SHP77 (cell line): ENCODE measurements at places on chromosomes 4 and X.

DNA sequence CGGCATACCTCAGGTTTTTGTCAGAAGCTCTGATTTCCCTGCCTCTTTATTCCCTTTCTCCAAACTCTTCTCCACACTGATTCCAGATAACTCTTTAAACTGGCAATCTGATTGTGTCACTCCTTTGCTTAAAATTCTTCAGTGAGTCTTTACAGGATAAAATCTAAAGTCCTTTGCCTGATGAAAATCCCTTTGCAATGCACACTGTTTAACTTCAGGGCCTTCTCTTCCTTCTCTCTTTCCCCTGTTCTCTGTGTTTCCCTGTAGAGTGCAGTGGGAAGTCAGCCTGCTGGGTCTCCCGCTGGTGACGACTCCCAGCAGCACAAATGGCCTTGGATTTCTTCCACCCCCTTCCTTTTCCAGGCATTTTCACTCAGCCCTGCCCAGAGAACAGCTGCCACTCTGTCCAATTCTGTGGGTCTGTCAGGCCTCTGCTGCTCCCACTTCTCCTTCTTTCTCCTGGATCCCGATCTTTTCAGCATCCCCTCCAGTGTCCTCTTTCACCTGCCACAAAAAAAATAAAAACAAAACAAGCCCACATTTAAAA, 189.9 kb upstream of the NWD2 start:
- DNase-seq, result no peak

- no peak for DNase-seq
These were observed 10.5 kb upstream of the FGF16 start for GRCh38 chrX:77436682-77437081.

DNA sequence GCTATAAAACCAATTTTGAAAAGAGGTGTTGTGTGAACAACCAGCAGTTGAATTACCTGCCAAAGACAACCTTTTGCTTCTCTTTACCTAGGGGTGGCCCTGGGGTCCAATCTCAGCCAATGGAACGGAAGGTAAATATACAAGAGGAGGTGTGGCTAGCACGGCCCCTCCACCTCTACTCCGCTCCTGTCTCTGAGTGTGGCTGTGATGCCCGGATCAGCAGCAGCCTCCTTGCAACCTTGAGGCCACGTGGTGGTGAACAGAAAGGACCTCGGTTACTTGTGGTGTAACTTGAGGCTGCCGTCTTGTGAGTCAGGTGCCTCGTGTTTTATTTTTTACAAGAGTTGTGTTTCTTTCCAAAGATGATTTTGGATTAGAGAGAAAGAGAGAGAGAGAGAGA, 121.5 kb upstream of the PPP2R3B start:
- no peak for DNase-seq

DNA sequence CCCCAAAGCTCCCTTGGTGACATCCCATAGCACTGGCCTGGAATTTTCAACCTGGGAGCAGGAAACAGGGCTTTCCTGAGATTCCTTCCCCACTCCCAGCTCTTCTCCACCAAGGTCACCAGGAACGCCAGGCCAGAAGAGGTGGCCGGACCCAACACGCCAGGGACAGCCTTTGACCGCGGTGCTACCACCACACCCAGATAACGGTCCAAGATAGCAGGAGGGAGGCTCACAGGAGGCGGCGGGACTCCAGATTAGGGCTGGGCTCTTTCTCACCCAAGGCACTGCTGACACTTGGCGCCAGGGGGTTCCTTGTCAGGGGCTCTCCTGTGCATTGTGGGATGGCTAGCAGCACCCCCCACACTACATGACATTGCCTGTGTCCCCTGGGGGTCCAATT, 22.9 kb downstream of the ZFYVE28 start:
- DNase-seq, result no peak

GRCh38 chr4:182339221-182339641, 96.0 kb downstream of the TENM3 start:
- no peak for DNase-seq

DNA sequence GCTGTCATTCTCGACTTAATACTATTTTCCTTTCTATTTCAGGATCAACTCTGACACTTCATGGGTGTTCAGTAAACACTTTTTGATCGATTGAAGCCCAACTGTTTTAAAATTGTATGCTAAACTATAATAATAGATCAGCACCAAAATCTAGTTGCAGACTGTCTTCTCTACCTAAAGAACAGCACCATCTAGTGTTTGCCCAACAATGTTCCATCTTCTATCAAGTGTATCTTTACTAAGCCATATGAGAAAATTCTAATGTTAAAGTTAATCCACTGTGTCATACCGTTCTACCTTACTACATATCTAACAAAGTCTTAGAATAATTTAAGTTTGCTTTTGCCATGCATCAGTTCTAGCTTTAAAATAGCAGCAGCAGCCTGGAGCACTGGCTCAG, 113.0 kb upstream of the PRDX4 start:
- peak; percentile 2 for DNase-seq

DNA sequence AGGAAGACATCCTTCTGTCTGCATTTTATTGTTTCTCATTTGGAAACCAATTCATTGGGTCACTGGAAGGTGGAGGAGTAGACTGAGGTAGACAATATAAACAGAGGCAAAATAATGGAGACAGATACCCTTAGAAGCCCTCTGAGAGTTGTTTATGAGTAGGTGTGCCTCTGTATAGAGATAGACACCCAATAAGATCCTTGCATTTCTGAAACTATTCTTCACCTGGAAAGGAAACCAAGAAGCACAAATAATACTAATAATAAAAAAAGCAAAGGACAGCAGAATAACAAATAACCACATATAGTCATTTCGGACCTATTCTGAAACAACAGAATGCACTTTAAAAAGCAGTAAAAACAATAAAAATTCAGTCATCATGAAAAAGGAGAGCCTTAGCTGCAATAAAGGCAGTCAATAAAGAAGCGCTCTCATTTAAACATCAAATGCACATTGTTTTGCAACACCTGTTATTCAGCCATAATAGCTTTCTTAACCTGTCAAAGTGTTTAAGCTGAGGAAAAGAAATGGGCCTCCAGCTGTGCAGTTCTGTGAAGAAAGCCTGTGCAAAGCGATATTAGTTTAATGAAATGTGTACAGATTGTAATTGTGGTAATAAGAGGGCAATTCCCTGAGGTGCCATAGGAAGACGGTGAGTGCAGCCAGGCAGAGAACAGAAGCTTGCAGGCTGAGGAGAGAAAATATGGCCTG, 904.2 kb downstream of the STPG2 start:
- DNase-seq, result no peak

DNA sequence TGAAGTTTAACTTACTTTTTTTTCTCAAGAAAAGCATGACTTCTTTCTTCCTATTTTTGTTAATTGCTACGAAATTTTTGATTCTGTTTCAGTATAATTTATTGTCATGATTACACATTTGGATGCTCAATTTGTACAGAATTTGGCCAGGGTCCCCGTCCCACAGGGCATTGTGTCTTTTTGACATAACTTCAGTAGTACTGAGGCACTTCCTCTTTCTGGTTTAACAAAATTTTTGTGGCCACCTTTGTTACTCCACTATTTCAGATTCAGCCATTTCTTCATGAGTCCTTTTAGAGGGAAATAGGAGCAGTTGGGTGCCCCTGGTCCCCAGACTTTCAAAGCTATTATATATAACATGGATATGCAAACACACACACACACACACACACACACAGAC, 1248.7 kb downstream of the PCDH7 start:
- DNase-seq, result no peak

DNA sequence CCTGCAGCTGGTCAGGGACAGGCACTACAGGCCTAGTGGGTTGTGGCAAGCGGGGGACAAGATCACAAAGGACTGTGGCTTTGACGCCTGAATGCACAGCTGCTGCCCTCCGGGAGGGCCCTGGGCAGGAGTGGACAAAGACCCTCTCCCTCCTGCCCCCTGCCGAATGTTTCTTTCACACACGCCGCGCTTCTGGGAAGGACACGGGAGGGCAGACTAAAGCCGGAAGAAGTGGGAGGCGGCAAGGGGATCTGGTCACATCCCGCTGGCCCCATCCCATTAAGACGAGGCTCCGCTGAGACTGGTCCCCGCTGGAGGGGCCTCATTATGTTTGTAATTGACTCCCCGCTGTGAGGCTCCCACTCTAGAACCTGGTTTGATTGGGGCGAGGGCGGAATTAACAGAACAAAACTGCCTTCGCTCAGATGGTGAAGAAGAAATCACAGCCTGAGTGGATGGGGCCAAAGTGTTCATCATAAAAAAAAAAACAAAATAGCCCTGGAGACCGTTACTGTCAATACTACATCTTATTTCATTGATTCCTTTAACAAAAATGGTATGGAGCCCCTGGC, 37.8 kb upstream of the PSAPL1 start:
- DNase-seq, result no peak

- no peak for DNase-seq
These were observed 67.7 kb downstream of the SLC4A4 start for GRCh38 chr4:71406459-71406963.

GRCh38 chrX:123424546-123424945, 240.5 kb downstream of the GRIA3 start:
- DNase-seq, result no peak

DNA sequence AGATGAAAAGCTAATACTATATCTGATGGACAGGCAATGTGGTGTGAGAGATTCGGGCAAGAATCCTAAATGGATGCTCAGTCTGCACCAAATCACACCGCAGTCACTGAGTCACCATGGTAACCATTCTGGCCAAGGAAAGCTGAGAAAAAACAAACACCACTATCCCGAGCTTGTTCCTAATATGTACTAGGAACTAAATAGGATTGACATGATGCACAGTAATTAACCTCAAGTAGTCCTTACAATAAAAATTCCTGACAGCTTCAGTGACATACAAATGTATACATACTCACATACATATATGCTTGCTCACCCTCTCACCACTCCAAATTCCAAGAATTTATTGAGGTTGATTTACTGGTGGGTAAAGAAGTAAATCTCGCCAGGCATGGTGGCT, 1.1 kb upstream of the RAB40A start:
- DNase-seq, result no peak

DNA sequence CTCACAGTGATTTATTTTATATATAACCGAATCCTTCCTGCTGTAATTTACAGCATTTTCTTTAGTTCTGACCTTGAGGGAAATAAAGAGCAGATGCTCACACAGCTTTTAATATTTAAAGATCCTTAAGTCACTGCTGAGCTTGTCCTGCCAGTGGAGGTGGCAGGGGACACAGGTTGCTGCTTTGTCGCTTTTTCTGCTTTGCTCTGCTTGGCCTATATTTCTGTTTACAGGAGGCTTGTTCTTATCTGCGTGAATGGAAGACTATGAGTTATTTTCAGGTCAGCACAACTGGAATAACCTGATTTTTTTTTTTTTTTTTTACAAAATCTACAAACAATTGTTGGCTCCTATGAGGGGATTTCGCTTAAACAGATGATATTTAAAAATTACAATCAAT, 2.3 kb downstream of the TXK start:
- no peak for DNase-seq

DNA sequence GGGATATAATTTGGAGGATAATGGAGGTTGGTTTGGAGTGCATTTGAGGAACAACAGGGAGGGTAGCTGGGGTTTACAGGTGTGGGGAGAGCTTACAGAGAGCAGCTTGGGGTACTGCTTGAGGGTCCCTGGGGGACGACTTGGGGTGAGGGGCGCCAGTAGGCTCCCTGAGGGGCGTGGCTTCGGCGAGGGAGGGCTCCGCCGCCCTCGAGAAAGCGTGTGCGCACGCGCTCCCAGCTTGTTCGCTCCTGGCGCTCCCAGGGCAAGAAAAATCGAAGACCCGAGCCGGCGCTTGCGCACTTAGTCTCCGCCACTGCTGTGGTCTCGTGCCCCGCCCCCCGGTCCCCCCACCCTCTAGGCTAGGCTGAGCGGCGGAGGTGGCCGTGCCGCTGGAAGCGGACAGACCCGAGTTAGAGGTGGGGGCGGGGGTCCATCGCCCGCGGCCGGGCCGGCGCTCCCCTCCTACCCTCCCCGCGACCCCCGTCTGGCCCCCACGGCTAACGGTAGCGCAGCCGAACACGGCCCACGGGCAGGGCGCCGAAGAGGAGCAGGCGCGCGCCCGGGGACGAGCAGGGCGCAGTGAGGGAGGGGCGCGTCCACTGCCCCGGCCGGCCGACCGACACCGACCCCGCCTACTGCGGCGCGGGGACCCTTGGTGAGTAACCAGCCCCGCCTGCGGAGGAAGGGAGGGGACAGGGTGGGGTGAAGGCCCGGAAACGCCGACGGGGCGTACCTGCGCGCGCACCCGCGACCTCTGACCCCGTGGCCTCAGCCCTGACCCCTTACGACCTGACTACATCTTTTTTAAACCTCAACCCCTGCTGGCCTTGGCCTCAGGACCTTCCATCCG, 5.4 kb upstream of the CCDC120 start:
- DNase-seq, result peak; percentile 59

DNA sequence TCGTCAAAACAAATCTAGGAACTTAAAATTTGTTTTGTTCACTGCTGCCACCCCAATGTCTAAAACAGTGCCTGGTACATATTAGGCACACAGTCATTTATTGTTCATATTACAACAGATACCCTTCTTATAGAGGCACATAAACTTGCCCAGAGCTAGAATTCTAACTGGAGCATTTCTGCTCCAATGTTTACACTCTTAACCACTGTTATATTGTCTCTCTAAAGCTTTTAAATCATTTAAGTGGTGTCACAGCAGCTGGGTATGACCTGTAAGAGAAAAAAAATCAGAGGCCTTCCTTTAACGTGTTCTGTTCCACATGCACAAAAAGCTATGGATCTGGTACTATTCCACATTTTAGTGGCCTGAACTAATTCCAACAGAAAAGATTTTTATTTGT, 3.0 kb downstream of the UBE2D3 start:
- DNase-seq, result no peak

DNA sequence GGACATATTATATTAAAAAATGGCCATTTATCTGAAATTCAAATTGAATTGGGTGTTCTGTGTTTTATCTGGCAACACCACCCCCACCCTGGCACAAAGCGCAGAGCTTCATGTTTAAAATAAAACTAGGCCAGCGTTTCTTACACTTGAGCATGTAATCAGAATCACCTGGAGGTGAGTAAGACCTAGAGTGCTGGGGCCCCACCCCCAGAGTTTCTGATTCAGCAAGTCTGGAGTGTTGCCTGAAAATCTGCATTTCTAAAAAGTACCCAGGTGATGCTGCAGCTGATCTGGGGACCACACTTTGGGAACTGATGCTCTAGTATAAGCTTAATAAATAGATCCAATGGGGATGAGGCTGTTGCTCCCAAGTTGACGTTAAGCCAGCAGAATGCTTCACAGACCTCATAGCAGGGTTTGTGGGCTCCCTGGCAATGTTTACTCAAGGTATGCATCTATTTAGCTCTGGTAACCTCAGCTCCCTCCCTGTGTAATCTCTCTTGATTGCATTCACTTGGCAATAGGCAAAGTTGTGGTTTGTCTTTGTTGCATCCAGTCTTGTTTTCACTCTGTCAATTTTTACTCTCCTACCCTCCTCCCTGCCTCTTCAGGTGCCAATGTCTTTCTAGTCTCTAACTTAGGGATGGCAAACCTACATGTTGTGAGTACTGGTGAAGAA, 99.8 kb upstream of the TEX13D start:
- DNase-seq, result no peak
